Putamen (tissue), 1 donor: ENCODE measurements at places on chromosomes 4 and X.

DNA sequence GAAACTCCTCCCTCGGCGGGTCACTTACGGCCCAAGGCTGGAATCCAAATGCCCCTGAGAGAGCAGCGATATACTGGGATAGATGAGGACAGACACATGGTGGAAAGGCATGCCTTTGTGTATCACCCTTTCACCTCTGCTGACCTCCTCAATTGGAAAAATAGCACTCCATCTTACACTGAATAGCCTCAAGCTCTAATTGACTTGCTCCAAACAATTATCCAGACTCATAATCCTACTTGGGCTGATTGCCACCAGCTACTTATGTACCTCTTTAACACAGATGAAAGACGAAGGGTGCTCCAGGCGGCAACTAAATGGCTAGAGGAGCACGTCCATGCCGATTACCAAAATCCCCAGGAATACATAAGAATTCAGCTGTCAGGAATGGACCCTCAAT, 1142.2 kb downstream of the ARAP2 start:
- DNase-seq: no peak

DNA sequence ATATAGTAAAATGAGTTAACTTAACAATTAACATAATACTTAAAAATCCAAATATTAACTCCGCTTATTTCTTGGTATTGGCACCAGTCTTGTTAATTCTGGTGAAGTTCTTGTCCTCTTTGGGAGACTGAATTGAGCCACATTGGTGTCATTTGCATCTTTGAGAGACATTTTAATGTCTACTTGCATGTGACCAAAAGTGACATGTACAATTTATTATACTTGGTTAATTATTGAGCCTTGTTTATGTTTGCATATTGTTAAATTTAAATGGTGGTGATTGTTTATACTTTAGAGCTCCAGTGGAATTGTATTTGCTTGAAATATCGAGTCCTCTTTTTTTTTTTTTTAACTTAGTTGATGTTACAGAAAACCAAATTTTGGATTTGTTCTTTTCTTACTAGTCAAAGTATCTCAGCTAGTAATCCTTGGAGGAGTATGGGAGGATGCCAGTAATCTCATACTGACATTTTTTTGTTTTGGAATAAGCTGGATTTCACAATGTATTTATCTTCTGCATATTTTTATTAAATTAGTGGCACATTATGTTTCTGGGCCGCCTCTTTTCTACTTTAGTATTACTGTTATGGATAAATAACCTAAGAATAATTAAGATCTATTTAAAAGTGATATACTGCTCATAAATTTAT, 3.9 kb downstream of the SPCS3 start:
- no peak for DNase-seq

GRCh38 chr4:61922766-61923165, 722.6 kb downstream of the ADGRL3 start:
- no peak for DNase-seq

DNA sequence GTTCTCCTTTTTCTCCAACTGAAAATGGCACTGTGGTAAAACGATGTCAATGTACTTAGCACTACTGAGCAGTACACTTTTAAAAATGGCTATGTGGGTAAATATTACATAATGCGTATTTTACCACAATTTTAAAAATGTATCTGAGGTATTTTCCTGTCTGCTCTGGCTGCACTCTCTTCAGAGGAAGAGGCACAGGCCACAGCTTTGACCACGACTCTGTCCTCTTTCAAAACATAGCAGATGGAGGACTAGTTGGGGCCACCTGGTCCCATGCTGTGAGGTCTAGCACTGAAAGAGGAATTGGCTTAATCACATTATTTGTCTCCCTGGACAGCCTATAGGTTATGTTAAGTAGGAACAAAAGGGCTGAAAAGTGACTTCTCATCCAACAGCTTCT, 5.2 kb downstream of the KCNE5 start:
- DNase-seq: no peak

DNA sequence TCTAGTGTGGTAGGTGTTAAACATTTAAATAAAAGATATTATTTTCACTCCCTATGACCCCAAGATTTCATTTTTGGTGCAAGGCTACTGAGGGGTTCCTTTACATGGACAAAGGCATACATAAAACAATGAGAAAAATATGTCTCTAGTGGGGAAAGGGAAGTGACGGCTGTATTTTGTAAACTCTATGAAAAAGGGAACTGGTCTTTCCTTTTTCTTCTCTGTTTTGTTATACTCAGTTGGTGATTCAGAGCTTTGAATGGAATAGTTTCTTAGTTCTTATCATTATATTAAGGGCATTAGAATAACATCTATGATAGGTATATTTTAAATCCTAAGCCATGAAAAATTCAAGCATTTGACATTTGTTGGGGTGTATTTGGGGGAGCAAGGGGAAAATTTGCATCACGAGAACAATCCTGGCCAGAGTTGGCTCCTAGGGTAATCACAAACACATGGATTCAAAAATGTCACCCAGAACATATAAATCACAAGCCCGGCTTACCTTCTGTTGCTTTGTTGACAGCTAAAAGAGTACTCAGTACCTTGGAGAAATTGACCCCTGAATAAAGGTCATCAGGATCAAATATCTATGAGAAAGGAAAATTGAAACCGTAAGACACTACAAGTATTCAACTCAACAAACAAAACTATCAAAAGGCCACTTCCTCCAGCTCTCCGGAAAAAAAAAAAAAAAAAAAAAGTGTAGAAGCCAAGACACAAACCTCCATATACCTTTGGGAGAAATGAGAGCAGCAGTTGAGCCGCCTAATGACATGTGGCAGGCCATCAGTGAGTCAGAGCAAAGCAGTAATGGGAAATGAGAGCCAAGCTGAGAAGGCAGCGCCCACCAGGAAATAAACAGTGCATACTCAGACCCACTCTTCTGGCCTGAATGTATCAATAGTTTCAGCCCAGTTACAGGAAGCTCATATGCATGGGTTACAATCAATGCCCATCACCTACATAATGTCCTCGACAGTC, 33.4 kb downstream of the ARHGEF6 start:
- DNase-seq: no peak

DNA sequence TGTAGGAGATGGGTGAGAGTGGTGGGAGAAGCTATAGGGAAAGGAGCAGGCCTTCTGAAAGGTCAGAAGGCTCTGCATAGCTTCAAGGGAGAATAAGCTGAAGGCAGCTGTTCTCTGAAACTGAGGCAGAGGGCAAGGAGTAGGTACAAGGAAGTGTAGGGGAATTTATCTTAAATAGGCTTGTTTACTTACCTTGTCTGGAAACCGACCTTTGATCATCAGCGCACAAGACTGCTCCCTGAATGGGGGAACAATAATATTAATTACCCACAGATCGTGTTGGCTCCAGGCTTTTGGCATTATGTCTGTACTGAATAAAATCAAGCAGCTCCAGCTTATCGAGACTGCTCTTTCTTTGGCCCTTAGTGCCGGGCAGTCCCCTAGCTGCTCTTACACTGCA, 175.5 kb upstream of the MAGEB16 start:
- DNase-seq: no peak

DNA sequence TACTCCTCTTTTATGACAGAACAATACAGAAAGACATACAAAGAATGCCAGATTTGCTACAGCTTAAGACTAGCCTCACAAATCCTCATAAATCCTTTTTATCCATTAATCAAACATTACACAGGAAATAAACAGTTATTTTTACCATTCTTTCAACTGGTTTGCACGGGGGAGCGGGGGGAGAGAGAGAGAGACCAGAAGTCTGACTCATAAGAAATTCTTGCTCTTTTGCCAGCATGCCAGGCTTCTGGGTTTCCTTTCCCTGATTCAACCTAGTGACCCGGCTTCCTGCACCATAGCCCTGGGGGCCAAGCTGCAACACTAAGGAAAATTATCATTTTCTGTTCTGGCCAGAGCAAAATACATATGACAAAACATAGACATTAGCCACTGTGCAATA, 6.8 kb upstream of the RRAGB start:
- DNase-seq: no peak

- peak; percentile 52 for DNase-seq
Observed at GRCh38 chr4:177351622-177352244, 42.1 kb downstream of the NEIL3 start.

GRCh38 chr4:75686346-75686745, 13.1 kb upstream of the G3BP2 start:
- DNase-seq: peak; percentile 68

DNA sequence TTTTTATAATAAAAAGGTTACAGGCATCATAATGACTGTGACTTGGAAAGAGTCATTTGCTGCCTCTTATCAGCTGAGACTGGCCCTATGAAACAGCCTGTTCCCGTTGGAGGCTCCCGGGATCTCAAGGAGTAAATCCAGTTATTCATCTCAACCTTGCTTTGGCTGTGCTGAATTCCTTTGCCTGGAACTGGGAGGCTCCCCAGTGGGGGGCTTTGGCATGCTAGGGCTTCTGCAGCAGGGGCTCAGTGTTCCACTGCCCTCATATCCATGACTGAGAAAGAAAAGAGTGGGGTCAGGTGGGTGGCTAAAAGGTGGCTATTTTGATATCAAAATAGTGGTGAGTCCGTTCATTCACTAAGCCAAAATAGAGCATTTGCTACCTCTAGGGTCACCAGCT, 71.2 kb downstream of the TRPC5 start:
- DNase-seq: no peak

GRCh38 chr4:12579172-12579571, 905.0 kb downstream of the RAB28 start:
- DNase-seq: no peak

- no peak for DNase-seq
Observed at GRCh38 chr4:87045234-87045558, 110.4 kb downstream of the AFF1 start.

GRCh38 chr4:173917255-173917960, 366.1 kb downstream of the FBXO8 start:
- no peak for DNase-seq

- DNase-seq: no peak
Observed at GRCh38 chr4:169305651-169306050, 34.9 kb upstream of the SH3RF1 start.

DNA sequence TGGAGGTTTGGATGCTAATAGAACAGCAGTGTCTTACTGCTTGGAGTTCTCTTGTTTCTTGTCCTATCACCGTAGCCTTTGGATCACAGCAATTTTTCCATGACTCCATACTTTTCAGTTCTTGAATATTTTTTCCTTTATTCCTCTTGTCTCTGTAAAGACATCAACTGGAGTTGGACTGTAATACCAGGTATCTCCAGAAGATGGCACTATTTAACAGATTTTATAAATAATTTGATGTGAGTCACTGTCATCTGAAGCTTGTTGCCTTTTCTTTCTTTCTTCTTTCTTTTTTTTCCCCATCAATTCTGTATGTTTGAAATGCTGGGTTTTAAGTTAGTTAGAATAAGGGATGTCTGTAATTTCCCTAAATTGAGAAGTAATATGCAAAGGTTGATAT, 24.1 kb downstream of the HPRT1 start:
- no peak for DNase-seq

GRCh38 chr4:188023682-188024081, 28.1 kb downstream of the ZFP42 start:
- no peak for DNase-seq

GRCh38 chr4:150817804-150818528, 197.1 kb downstream of the LRBA start:
- no peak for DNase-seq
